Stimulated activated CD8-positive, alpha-beta memory T cell treated with anti-CD3 and anti-CD28 coated beads, Interleukin-15, amount 100 ng/mL, for 48 hours (primary cell): ENCODE measurements at places on chromosomes 7 and 10.
A peak's percentile ranks its signal among the peaks of the same experiment; 100 is the strongest.

- DNase-seq, result no peak
These were observed 51.2 kb upstream of the BMPER start for GRCh38 chr7:33854178-33854577.

DNA sequence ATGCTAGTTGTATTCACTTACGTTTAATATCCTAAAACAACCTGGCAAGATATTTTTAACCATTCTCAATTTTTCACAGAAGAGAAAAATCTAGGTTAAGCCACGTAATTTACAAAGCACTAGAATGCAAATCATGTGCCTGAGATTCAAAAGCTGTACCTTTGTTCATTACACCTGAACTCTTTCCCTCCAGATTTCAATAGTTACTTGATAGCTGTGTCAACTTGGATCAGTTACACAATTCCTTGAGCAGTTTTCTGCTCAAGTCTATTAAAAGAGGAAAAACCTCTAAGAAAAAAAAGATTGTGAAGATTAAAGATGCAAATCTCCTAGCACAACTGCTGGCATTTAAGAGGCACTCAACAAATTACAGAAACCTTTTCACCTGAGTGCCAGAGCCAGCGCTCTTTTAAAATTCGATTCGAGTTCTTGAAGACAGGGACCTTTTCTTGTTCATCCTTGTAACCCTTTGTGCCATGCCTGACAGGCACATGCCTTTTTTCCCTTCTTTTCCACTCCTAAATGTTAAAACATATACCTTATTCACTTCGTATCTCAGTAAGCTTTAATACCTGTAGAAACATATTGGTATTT lies 886 bp downstream of the NSUN6 start:
- no peak for DNase-seq

DNA sequence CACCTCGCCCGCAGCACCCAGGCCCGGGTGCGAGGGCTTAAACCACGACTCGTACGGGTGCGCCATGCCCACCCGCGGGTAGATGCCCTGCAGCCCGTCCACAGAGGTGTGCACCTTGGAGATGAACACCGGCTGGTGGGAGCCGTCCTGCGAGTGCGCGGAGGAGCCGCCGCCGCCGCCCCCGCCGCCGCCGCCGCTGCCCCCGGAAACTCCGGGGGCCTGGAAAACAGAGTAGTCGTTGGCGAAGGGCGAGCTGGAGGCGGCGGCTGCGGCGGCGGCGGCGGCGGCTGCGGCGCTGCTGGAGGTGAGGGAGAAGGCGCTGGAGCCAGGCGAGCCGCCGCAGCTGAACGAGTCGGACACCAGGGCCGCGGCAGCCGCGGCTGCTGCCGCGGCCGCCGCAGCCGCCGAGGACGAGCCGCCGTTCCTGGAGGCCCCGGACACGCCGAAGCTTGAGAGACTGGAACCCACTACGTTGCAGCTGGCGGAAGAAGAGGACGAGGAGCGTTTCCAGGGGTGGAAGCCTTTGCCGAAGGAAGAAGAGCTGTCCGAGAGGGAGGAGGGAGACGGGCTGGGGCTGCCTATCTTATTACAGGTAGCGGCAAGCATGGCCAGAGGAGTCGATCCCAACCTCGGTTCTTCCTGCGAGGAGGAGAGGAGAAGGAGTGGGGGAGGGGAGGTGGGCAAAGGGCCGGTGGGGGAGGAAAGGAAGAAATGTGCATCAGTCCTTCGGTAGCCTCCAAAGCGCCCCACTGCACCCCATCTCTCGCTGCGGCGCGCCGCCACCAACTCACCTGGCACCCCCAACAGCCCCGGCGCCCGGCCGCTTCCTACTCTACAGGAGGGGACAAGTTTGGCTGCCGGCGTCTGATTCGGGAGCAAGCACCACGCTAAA lies 1.3 kb downstream of the SP8 start:
- no peak for DNase-seq

- no peak for DNase-seq
These were observed 181.4 kb downstream of the ARID5B start for GRCh38 chr10:62082729-62083411.

DNA sequence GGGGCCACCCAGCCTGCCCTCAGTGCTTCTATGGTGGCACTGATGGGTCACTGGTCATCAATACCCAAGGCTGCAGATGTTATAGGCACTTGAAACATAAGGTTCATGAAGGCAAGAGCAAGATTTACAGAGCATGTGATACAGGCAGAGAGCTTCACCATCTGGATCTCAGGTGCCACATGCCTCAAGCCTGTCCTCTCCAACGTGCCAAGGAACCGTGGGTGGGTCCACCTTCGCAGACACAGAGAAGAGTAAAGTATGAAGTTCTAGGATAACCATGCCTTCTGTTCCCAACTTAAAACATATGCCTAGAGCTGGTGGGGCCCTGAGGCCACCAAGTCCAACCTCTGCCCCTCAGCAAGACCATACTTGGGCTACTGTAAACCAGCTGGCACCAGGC lies 26.7 kb upstream of the CDH23 start:
- DNase-seq, result no peak

DNA sequence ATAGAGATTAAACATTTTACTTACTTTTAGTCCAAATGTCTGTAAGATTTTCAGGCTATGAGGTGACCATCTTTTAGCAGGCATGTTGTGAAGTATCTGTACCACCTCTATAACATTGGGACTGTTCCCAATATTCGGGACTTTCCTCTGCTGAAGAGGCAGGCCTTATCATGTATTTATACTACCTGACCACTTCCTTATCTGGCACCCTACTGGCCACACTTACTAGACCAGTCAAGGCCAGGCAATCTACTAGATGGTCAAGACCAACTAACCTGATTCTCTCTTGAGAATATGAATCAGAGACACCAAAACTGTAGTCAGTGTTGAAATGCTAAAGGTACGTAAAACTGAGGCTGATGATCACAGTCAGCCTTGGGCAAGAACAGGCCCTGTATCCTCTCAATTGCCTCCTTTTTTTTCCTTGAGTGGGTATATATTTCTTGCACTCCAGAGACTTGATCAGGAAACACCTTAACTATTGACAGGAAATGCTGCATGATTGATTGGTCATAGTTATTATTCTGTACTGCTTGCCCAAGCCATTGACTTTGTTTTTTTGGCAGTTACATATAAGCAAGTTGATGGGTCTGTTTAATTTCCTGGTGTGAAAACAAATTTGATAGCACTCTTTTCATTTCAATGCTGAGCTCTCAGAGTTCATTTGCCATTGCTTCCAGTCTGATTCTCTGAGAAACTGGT lies 5.2 kb upstream of the PRKAR2B start:
- DNase-seq, result no peak

- DNase-seq, result no peak
These were observed 181.8 kb upstream of the MBL2 start for GRCh38 chr10:52954407-52954806.

- DNase-seq, result no peak
These were observed 13.9 kb downstream of the CTTNBP2 start for GRCh38 chr7:117859246-117859812.

- DNase-seq, result no peak
These were observed 357.9 kb downstream of the PTEN start for GRCh38 chr10:88221010-88221973.

- no peak for DNase-seq
These were observed 150.9 kb downstream of the POLR1F start for GRCh38 chr7:19557726-19558465.

- peak; percentile 14 for DNase-seq
These were observed 74.4 kb upstream of the RSU1 start for GRCh38 chr10:16891375-16892313.

DNA sequence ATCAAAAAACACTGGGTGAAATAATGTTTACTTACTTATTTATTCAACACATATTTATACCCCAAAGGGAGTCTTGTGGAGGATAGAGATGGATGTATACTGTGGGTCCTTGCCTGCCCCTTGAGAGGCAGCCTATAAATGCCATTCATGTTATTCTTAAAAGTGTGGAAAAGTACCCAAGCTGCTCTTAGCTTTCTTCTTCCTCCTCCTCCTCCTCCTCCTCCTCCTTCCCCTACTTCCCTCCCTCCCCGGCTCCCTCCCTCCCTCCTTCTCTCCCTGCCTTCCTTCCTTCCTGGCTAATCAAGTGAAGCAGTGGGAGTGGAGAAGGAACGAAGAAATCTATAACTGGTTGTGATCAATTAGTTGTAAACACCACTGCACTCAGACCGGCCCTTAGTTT lies 21.2 kb upstream of the IGF2BP3 start:
- DNase-seq, result no peak

- no peak for DNase-seq
These were observed 253.6 kb downstream of the STK31 start for GRCh38 chr7:23963461-23964165.

DNA sequence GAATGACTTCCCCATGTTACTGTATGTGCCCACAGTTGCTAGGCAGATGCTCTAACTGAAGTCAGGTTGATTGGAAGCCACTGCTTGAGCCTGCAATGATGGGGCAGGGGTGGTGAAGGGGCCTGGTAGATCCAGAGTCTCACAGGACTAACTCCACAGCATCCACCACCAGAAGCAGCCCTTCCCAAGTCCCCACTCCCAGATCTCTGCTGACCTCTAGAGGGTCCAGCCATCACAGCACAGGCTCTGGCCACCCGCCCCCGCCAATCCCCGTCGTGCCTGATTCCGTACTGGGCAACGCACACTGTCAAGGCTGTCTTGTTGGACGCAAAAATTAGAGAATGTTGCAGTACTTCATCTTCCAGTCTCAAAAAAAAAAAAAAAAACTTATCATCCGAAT lies 136.8 kb upstream of the PDE1C start:
- no peak for DNase-seq

GRCh38 chr10:130481076-130481930 lies 345.1 kb downstream of the GLRX3 start:
- DNase-seq, result no peak

DNA sequence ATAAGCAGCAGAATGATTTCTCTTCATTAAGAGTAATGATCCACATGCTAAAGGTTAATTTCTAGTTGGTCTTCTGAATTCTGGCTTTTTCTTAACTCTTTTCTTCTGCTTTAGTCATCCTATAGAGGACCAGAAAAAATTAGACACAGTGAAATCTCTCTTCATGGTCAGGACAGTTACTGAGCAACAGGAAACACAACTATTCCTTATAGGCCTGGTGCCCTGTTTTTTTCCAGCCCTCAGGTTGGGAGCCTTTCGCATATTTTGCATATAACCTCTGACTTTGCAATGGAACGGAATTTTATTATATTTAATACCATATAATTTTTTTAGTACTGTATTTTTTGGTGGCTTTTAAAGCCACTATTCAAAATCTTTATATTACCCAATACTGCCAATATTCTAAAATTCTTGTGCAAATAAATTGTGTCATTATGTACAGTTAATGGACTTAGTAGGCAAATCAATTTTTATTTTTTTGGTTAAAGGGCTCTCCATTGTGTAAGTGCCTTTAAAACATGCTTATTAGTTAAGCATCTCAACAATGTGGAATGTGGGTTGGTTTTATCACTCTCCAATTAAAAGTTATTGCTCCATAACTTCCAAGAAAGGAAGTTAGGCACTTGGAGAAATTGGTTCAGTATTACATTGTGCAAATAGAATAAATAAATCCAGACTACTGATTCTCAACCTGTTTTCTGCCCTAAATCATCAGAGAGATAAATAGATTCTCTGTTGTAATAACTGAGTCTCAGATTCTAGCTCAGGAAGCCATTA lies 22.5 kb downstream of the ARL4A start:
- no peak for DNase-seq

GRCh38 chr10:73228247-73228646 lies 18.8 kb downstream of the DNAJC9 start:
- no peak for DNase-seq

DNA sequence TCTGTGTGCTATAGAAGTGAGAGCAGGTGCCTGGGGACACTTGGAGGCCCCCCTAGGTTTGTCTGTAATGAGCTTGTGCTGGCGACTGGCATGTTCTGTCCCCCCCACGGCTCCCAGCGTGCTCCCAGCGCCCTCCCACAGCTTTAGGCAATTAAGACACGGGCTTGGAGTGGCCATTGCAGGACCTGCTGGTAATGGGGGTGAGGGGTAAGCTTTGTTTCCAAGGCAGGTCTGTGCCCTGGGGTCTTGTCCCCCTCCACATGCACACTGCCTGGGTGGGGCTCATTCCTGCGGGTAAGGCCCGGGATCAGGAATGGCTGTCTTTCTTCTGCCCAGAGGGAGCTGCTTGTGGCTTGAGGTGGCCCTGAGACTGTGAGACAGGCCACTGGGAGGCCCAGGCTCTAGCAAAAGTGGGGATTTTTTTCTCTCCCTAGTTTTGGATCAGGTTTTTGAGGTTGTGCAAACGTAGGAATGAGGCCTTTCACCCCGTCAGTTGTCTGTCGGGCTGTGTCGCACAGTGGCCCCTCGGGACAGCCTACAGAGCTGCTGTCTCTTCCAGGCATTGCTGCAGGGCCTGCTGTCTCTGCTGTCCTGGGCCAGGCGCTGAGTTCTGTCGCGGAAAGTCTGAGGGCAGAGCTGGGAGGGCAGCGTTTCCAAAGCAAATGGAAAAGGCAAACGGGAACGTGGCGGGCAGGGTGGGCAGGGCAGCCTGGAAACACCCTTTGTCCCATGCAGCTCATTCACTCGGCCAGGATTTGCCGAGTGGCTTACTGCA lies 107.4 kb downstream of the LHPP start:
- DNase-seq, result no peak

DNA sequence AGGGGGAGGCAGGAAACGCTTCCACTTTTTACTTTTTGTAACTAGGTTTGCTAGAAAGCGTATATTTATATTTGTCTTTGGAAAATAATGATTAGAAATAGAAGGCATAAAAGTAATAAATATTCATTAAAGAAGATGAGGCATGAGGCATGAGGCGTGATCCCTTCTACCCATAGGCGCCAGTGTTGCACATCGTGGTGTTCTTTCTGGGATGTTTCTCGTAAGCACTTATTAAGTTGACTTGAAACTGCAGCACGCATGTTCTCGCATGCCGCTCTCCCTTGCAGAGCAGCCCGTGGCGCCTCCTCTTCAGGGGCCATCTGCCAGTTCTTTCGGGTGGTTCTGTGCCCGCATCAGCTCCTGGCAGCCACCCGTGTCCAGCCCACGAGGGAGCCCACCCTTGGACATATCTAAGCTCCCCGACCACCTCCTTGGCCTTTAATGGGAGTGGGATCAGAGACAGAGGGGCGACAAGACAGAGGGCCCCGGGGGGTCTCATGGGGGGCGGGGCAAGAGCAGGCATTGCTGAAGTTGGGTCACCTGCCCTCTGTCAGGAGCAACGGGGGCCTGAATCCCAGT lies 28.5 kb upstream of the CSGALNACT2 start:
- DNase-seq, result no peak

GRCh38 chr10:102111276-102111675 lies 8.9 kb downstream of the LDB1 start:
- no peak for DNase-seq

DNA sequence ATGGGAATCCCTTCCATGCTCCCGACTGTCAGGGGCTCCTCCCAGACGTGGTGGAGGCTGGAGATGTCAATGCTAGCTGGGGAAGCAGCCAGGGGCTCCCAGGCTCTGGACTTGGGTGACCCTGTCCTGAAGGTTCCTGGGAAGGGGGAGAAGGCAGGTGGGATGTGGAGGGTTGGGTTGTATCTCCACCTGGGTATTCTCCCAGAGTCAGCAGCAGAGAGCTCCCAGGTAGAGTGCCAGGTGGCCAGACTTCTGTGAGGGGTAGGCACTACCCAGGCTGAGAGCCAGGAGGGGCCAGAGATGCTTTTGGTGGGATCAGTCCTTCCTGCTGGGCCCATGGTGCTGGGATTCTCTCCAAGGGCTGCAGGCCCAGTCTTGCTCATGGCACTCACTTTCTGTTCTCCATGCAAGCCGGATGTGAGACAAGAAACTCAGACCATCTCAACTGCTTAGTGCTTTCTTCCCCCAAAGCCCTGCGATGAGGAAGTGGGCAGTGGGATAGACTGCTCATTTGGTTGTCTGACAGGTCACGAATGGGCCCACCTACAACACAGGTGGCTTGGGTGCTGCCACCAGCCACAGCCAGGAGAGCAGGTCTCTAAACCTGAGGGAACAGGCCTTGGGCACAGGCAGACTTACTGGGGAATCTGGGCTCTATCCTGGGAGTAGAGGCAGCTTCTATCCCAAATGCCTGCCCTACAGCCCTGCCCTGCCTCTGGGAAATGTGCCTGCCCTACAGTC lies 52.5 kb upstream of the CAMK2B start:
- no peak for DNase-seq
